ENCODE measurements at places on chromosomes 11 and 22.

DNA sequence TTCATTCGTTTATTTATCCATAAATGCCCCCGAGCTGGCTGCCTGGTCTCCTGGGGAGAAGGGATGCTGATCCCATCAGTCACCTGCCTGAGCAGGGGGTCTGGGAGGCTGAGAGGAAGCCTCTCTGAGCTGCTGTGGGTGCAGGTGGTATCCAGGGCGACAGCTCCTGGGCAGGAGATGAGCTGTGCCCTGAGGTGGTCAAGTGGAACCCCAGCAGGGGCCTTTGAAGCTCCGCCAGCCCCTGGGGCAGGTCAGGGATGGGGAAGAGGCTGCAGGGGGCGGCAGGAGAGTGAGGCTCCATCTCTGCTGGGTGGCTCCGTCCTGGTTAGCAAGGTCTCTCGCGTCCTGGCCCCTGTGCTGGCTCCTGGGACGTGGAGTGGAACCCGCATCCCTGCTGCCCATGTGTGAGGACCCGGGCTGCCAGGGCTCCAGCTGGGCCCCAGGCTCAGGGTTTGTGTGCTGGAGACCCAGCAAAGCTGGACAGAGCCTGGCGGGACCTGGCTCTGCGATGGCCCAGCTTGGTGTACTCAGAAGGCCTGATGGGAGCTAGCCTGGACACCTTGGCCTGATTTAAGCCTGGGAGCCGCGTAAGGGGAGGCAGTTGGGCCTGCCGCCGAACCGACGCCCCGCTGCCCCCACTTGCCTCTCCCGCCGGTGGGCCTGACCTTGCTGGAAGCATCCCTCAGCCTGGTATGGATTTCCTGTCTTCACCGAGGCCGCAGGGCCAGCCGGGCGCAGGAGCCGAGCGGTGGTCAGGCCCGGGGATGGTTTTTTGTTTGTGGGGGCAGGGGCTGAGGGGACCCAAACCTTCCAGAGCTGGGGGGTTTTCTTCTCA lies 44.5 kb downstream of the RTN4R start:
- DNase-seq = no peak

DNA sequence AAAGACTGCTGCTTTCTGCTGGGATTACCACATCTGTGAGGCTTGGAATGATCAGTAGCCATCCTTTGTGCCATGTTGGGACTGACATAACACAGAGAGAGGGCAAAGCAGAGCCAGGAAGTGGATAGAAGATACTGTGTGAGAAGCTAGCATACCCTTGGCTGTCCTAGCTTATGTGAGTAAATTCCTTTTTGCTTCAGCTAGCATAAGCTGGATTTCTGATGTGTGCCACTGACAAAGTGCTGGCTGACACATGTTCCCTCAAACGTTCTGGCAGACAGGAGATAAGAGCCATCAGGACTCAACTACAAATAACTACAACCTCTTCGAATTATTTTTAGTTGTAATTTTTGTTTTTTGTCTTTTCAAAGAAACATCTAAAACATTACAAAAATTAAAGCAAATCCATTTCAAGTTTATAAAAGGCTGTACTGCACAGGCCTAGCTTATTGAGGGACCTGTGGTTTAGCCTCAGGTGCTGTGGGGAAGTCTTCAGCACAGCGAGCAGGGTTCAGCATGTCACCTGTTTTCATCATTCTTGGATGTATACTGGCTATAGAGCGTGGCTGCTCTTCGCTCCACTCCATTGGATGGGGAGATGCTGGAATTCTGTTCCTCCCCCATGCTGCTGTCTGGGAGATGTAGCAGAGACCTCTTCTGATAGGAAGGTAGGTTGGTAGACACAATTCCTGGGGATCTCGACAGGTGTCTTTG lies 120.9 kb downstream of the SWAP70 start:
- no peak for DNase-seq

GRCh38 chr11:12846786-12847615 lies 162.1 kb upstream of the RASSF10 start:
- no peak for DNase-seq

DNA sequence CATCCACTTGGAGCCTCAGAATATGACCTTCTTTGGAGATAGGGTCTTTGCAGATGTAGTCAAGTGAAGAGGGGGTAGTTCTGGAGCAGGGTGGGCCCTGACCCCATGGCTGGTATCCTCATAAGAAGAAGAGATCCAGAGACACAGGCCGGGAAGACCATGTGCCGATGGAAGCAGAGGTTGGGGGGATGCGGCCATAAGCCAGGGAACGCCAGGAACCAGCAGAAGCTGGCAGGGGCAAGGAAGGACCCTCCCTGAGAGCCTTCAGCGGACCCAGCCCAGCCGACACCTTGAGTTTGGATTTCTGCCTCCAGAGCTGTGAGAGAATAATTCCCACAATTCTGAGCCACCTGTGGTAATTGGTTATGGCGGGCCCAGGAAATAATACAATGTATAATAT lies 26.1 kb upstream of the SMIM38 start:
- no peak for DNase-seq

DNA sequence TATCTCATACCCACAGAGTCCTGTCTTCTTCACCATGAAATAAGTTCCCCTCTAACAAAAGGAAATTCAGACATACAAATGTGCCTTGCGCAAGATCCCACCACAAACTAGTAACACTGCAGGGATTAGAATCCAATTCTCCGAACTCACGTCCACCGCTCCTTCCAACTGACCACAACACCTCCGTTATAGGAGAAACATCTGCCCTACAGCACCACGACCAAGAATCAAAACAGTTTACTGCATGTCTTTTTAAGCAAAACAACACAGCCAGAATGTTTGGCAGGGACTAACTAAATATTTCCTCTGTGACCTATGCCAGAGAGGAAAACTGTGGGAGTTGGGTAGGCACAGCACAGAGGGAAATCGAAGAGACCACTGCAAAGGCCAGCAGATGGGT lies 72.7 kb upstream of the AKIP1 start:
- no peak for DNase-seq

- DNase-seq = no peak
Observed at GRCh38 chr11:11435635-11436034, 82.6 kb upstream of the CSNK2A3 start.

DNA sequence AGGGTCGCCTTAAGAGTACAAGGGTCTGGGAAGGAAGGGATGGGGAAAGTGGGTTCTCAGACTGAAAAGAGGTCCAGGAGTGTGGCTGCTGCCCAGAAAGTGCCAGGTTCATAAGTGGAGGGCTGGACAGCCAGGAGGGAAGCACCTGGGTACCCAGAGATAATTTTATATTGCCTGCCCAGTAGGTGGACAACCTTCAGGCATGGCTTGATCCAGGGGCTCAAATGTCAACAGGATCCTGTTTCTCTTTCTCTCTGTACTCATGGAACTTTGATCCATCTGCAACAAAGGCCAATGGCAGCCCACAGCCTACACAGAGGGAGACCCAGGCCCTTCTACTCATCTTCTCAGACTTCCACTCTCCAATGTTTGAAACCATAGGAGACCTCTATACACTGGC lies 80.5 kb upstream of the GRK3 start:
- DNase-seq = no peak

DNA sequence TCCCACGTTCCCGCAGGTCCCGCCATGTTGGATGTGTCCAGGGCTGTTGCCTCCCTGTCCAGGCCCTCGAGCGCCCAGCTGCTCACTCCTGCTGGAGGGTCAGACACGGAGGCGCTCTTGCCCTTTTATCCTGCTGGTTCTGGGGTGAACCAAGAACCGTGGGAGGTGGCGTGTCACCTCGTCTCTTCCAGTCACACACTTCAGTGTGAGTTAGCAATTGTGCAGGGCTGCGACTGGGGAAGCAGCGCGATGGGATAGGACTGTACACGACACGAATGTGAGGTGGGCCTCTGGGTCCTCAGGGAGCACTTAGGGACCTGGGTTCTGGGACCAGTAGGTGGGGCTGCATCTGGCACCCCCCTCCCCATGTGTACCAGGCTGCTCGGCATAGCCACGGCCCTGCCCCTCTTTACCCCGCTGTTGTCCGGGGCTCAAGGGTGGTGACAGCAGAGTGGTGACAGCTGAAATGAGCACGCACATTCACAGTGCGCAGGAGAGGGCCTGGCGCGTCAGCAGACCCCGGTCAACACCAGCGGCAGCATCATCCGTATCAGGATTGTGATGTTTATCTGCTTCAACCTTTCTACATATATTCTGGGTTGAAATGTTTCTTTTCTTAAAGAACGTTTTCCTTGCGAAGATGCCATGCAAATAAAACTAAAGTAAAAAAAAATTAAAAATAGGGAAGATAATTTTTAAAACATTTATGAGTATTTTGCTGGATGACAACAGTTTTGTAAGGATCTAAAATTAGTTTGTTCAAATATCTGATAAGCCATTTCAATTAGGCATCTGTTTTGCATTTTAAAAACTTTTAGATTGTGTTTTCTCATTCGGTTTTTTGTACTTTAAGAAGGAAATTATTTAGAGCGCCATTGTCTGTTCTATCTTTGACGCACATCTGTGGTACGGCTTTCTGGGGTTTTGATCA lies 210.7 kb downstream of the TBC1D22A start:
- DNase-seq = no peak

DNA sequence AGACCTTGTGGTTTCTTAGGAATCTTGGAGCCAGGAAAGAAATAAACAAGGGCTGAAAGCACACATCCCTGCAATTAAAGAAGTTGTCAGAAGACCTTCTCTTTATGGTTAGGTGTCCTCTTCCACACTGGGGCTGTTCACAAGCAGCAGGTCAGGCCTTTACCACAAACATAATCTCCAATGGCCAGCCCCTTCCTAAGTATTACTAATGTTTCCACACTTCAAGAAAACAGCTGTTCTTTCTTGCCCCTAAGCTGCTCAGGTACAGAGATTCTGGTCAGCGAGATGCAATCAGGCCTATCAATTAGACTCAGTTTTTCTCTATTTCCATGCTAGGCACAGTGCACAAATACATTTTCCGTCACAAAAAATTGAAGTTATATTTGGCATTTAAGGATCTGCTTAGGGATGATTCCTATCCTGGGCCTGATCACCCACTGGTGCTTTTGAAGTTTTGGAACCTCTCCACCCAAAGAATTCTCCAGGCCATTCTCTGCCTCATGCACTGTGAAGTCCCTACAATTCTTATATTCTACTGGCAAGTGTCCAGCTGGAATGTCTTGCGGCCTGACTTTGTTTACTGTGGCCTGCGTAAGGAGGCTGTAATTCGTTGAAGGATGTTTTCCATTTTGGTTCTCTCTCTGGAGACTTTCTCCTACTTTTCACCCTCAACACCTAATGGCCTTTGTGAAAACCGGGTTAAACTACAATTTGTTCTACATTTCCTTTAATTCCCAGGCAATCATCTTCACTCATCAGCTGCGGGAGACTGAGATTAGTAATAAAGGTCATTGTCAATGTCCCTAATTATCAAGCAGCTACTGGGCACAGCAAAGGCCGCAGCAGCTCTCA lies 5.1 kb downstream of the PRAME start:
- no peak for DNase-seq

DNA sequence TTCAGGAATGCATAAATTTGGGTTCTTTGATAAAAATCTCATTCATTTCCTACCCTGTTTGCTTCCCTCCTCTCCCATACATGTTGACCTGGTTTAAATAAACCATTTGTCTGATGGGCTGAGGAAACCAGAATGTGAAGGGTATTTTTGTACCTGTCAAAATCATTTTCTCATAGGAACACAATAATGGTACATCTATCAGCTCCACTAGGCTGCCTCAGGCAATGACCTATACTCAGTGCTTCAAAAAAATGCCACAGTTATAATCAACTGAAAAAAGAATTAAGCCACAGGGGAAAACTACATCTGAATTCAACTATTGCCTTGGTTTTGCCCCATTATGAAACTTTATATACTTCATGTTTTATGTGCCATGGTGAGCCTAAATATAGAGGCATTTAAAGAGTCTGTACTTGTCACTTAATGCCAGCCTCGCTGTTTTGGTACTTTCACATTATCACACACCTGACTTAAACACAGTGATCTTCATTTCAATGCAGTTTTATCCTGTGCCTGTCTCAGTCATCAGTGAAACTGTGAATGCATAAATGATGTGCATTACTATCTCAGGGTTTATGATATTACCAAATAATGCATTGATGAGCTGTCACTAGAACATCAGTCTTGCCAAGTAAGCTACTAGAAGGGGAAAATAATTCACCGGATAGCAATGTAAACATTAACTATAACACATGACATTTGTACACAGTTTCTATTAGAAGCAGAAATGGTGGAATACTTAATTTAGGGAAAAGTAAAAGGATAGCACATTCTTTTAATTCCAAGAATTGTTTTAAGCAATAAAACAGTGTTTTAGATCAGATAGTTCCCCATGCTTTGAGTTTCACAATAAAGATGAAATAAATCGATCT lies 92.7 kb downstream of the MSANTD4 start:
- DNase-seq = no peak

DNA sequence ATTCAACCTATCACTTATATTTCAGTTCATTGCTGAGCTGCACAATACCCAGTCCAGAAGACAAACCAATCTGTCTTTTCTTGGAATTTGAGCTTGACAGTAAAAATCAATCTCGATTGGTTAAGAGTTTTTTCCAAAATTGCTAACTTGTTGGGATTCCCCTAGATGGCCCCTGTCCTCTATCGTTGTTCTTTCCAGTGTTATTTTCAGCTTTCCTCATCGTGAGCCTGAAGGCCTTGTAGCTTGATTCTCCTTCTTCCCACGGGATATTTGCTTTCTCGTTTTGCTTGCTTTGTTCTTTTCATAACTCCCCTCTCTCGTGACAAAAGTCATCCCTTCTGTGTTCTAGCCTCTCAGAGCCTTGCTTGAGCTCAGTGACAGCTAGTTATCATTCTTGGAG lies 3.1 kb downstream of the OR8B8 start:
- no peak for DNase-seq

GRCh38 chr11:103520792-103521191 lies 411.6 kb downstream of the DYNC2H1 start:
- no peak for DNase-seq

- DNase-seq = no peak
Observed at GRCh38 chr22:21928048-21928447, 24.6 kb downstream of the PPM1F start.

GRCh38 chr11:28152743-28153142 lies 44.6 kb downstream of the METTL15 start:
- DNase-seq = no peak

GRCh38 chr22:43723816-43724215 lies 88.3 kb downstream of the EFCAB6 start:
- no peak for DNase-seq

- DNase-seq = peak; percentile 64
Observed at GRCh38 chr11:68002938-68003845, 705 bp downstream of the UNC93B1 start.

DNA sequence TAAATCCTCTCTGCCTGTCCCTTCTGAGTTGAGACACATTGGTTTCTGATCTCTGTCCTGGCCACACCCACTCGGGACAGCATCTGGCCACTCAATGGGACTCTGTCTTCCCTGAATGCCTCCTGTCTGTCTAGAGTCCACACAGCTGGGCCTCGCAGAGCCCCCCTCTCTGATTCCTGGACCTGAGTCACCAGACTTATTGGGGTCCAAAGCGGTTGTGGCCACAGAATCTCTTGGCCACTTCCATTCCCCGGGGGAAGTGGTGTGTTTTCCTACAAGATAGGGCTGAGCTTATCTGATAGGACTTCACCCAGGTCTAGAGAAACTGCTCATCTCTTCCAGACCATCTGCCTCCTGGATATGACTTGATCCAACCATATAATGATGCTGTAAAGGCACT lies 57.4 kb upstream of the WNT11 start:
- no peak for DNase-seq

GRCh38 chr11:73963861-73964260 lies 13.0 kb downstream of the DNAJB13 start:
- no peak for DNase-seq

- DNase-seq = no peak
Observed at GRCh38 chr11:117509543-117509942, 181.9 kb downstream of the CEP164 start.
